ENCODE measurements at places on chromosomes 4 and X.

GRCh38 chr4:75930152-75930551 lies 10.7 kb downstream of the NAAA start:
- DNase-seq, result no peak

DNA sequence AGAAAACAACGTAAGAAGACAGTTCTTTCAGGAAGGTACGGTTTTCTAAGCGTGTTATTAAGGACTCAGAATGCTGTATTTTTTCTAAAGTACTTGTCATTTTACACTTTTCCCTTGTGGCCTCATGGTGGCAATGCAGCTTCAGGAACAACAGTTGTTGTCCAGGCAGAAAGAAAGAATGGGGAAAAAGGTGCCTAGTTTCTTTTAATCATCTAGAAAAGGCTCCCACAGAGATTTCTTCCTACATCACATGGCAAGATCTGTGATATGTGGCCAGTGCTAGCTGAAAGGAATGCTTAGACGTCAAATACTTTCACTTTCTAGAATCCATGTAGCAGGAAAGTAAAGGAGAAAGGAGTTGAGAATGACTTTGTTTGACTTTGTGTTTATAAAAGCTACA lies 49.0 kb upstream of the TRAM1L1 start:
- DNase-seq, result no peak

GRCh38 chr4:102809190-102809589 lies 18.2 kb downstream of the UBE2D3 start:
- no peak for DNase-seq

- DNase-seq, result no peak
These were observed 228.5 kb downstream of the ANKRD50 start for GRCh38 chr4:124484008-124484407.

GRCh38 chr4:10082047-10082446 lies 34.6 kb downstream of the WDR1 start:
- no peak for DNase-seq

- DNase-seq, result peak; percentile 87
These were observed 488 bp downstream of the SLC25A5 start for GRCh38 chrX:119468551-119469312.

- DNase-seq, result no peak
These were observed 213.2 kb upstream of the UGT8 start for GRCh38 chr4:114385195-114385985.

- DNase-seq, result no peak
These were observed 27.0 kb downstream of the SLC10A6 start for GRCh38 chr4:86822136-86822535.

Measured in CD8-positive, alpha-beta T cell (primary cell).